Stimulated activated naive CD8-positive, alpha-beta T cell treated with anti-CD3 and anti-CD28 coated beads, Interleukin-15, amount 100 ng/mL, for 72 hours (primary cell): ENCODE measurements at places on chromosomes 11 and 22.

GRCh38 chr11:76689313-76690260 lies 19.0 kb upstream of the LRRC32 start:
- no peak for DNase-seq

DNA sequence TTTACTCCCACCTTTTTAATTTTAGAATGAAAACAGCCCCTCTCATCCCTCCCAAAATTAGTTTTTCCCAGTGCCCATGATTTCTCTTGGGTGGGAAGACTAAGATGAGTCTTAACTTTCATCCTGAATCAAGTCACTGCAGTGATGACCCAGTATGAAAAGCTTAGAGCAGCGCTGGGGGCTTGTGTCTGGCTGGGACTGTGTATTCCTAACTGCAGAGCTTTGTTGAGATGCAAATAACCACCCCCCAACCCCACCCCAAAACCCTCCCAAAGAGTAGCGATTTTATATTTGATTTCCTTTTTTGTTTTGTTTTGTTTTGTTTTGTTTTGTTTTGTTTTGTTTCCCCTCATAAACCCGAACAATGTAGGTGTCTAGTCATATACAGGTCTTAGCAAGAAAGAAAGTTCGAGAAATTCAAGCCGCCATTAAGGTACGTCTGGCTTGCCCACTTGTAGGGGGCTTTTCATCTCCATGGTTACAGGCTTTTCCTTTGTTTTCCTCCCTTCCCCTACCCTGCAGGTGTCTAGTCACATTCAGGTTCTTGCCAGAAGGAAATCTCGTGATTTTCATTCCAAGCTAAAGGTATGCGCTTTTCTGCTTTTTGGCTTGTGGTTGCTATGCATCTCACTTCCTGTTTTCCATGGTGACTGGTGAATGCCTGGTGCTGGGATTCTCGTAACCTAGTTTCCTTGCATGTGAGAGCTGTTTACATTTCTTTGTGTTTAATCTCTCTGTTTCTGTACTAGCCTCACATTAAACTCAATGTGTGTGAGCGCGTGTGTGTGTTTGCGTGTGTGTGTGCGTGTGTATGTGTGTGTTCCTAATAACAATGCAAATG lies 144.6 kb upstream of the RASSF10 start:
- no peak for DNase-seq

- no peak for DNase-seq
Measured at GRCh38 chr11:48088682-48089050, 108.3 kb downstream of the PTPRJ start.

- no peak for DNase-seq
Measured at GRCh38 chr11:61172356-61172755, 11.1 kb upstream of the VPS37C start.

GRCh38 chr11:81174646-81175330 lies 1558.9 kb downstream of the FAM181B start:
- no peak for DNase-seq

DNA sequence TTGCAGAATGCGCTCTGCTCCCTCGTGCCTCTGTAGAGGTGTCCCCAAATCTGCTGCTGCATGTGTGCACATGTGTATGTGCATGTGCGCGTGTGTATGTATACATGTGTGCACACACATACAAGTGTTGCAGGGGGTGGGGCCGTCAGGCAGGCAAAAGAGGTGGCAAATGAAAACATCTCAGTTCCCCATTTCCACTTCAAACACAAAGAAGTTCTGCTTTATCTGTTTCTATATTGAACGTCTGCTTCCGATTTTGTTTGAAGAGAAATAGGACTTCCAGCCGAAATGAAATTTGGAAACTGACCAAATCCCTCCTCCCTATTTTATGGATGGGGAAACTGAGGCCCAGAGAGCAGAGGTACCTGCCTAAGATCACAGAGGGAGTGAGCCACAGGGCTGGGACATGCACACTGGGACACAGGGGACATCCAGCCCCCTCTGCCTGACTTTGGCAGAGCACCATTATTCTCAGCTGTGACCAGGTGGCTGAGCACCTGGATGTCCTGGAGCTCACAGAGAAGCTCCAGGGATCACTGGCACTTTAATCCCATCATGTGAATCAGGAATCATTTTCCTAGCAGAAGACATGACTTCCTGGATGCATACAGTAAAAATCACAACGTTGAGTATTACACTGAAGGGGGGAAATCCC lies 41.2 kb upstream of the ALX4 start:
- DNase-seq, result no peak

- no peak for DNase-seq
Measured at GRCh38 chr11:109349276-109350080, 72.5 kb upstream of the C11orf87 start.

GRCh38 chr11:124747406-124748099 lies 4.5 kb downstream of the VSIG2 start:
- DNase-seq, result no peak

DNA sequence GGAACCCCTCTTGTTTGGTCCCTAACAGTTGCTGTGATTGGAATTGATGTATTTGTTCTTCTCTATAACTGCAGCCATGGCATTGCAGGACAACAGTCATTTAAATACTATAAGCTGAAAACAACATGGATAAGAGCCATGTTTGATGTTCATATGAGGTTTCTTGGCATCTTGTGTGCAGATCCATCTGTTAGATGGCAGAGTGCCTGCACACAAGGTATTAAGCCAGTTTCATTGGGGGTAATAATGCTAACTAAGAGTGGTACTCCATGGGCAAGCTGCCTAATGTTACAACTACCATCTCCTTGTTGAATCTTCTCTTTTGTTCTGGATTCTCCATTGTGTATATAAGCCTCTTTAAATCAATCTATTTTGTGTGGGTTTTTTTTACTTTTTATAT lies 206.0 kb upstream of the CHORDC1 start:
- no peak for DNase-seq
